Activated CD4-positive, alpha-beta T cell treated with anti-CD3 and anti-CD28 coated beads, Interleukin-10, Interleukin-2, amounts not matched to agents 100 ng/mL and 50 ng/mL, durations not matched to agents 16 hours and 8 hours (primary cell): ENCODE measurements at places on chromosomes 7 and 10.
A peak's percentile ranks its signal among the peaks of the same experiment; 100 is the strongest.

DNA sequence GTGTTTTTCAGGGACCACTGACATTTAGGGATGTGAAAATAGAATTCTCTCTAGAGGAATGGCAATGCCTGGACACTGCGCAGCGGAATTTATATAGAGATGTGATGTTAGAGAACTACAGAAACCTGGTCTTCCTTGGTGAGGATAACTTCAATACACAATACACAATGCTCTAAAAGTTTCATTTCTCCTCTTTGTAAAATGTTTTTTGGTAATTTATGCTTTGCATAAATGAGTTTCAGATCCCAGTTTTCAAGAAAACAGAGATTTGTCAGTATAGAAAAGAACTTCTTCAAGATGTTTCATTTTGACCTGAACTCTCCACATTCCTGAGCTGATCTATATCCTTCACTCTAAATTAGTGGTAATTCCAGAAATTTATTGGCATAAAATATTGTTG is 14.2 kb downstream of the ZNF92 start:
- no peak for DNase-seq

DNA sequence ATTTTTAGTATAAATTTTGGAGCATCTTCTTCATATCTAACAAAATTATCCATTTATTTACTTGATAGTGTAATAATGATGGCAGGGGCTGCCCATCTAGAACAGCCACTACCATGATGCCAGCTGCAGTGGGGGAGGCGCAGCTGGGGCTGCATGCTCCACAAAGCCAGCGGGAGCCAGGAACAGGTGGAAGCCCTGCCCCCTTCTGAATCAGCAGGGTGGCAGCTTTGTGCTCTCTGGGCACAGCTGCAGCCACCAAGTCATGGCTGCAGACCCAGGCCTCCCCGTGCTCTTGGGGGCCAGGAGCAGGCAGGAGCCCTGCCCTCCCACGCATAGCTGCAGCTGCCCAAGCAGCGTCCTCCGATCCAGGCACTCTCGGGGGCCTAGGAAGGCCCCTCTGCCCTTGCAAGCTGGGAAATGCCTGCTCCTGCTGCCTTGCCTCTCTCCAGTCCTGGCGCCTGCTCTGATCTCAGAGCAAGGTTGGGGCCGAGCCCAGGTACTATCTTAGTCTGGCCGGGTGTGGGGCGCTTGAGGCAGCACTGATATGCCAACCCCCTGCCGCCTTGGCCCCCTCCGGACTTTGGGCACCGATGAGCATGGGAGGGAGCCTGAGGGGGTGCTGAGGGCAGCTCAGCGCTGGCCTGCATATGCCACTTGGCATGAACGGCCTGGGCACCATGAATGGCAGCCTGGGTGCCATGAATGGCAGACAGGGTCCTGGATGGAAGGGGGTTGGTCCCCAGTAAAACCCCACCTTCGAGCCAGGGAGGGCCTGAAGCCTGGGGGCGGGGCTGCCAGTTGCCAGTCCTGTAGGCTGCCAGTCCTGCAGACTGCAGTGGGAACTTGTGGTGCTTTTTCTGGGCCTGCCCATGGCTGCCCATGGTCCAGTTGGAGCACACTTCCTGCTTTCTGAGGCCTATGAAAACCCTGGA is 1110.8 kb upstream of the POT1 start:
- DNase-seq: no peak

DNA sequence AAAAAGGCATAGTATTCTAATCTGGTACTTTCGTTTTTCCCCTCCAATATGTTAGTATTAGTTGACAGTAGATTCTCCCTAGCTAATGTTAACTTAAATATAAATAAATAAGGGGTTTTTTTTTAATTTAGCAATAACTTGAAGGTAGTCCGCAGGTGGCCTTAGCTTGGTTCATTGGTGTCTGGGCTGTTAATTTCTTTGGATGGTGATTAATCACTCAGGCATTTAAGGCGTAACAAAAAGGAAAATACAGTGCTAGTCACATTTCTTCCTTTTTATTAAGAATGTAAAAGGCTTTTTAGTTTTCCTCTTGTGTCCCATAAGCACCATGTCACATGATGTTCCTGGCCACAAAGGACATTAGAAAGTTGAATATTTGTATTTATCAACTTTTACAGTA is 161.0 kb upstream of the POT1 start:
- DNase-seq: no peak

DNA sequence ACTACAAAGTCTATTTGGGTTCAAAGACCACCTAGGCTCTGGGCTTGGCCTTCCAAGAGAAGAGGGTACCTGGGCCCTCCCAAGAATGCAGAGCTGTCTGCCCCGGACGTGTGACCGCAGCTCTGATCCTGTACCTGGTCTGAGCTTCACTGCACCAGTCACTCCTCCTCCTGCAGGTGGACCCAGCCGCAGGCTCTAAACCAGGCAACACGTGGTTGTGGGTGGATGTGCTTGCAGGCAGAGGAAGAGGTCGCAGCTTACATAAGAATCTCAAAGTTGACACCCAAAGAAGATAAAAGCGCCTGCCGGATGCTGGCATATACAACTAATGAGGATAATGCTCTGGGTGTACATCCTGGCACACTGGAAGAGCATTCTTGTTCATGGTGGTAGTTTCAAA is 9.4 kb upstream of the PFKP start:
- no peak for DNase-seq

DNA sequence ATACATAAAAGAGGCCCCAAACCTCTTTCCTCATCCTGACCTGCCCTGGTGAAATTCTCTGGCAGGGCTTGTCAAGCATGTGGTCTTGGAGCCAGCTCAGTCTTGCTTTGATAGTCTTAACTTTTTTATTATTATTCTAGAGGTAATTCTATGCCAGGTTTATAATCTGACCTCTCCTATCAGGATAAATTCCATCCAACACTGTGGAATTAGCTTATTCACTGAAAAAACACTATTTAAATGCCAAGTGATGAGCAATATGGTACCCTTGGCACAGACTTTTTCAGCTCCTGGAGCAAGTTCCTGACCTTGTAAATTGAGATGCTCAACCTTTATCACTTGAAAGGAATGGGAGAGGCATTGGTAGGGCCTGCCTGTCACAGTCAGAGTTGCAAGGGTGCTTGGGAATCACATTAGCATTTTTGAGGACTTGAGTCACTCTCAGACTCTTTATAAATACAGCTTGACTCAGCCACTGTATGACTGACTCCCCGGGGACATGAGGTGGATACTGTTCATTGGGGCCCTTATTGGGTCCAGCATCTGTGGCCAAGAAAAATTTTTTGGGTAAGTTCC is at the start of gene CPA4:
Gene CPA4, plus strand, starts transcription at position 480 of the 576 bp plus-strand sequence. Its CDS starts 20 bp downstream, at position 500.
- DNase-seq: no peak

DNA sequence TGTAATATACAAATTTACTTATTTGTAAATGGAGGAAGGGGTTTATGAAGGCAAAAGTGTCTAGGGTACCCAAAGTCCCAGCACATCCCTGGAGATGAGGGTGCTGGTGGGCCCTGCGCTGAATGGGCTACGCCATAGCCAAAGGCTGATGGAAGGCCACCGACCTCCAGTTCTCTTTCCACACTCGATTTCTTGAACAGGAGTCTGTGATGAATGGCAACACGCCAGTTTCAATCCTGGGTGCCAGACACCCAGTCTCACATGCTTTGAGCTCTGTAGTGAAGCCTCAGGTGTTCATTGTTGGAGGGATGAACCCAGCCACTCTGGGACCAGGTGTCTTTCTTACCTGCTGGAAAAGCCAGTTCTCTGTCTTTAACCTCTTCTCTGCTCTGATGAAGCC is 752 bp downstream of the LRMDA start:
- DNase-seq: no peak

GRCh38 chr7:46603780-46604179 is 682.7 kb upstream of the IGFBP3 start:
- DNase-seq: no peak

GRCh38 chr7:74417419-74417971 is 36.2 kb upstream of the GTF2IRD1 start:
- DNase-seq: peak; percentile 62

GRCh38 chr7:128940494-128941322 is 3.0 kb downstream of the IRF5 start:
- peak; percentile 54 for DNase-seq

GRCh38 chr7:42661312-42661711 is 250.6 kb downstream of the C7orf25 start:
- no peak for DNase-seq

- no peak for DNase-seq
Observed at GRCh38 chr10:103427866-103428265, 24.3 kb downstream of the CALHM2 start.

DNA sequence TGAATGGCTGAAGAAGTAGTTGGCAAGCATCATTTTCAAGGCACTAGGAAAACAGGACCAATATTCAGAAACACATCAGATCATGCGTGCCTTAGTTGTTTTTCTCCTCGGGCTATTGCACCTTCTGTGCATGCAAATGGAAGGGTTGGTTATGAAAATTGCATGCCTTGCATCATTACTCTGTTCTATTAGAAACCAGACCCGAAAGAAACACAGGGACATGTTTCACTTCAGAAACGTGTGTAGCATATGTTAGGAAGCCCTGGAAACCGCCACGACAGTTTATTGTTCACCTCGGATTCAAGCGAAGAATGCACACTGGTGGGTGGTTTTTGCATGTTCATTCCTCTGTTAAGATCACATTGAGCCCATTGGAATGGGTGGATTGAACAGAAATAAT is 214.7 kb downstream of the FRMD4A start:
- DNase-seq: no peak

DNA sequence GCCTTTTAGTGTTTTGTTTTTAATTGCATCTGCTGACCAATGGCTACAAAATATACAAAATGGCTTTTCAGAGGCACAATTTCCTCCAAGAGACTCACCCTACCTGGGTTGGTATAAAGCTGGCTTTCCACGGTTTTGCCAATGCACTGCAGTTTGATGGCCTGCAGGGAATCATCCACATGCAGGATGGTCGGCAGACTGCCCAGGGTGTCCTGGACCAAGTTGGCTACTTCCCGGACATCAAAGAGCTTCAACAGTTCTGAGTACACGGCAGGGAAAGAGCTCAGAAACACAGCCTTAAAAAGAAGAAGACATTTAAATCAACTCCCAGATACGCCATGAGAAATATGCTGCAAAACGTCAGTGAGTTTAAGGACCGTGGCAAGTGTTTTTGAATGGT is 301.0 kb upstream of the IMMP2L start:
- DNase-seq: no peak

DNA sequence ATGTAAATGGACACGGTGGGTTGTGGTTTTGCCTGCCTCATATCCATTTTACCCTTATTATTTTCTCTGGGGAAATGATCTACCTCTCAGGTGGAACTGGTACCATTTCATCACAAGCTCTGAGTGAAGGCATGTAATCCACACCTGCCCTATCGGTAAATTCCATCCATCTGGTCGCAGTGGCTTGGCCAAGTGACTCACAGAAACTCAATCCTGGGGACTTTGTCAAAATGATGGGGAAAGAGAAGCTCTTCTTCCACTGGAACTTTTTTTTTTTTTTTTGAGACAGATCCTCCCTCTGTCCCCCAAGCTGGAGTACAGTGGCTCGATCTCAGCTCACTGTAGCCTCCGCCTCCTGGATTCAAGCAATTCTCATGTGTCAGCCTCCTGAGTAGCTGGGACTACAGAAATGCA is 48.2 kb upstream of the ANKRD1 start:
- no peak for DNase-seq

DNA sequence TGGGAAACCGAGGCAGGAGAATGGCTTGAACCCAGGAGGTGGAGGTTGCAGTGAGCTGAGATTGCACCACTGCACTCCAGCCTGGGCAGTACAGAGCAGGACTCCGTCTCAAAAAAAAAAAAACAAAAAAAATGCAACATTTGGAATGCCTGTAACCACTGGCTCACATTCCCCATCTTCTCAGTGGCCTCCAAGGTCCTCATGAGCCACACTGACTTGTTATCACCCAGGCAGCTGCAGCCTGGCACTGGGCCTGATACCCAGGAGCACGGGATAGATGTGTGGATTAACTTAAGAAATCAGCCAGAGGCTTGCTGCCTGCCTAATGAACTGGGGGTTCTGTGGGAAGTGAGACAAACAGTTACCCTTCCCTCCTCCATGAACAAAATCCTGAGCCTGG is 23.0 kb downstream of the JCAD start:
- DNase-seq: no peak

DNA sequence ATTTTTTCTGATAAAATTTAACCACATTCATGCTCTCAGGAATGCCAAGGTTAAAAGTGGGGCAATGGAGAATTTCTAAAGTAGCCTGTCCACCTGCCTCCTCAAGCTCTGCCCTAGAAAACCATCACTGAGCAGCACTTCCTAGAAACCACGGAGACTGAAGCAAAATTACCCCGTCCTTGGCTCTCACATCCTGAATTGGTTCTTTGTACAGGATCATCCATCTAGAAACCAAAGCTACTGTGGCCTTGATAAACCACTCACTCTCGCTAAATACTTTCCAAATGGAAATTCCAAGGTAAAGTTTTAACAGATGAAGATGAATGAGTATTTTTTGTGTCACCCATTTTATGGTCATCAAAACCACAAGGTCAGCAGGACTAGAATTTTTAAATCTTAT is 96.6 kb downstream of the AVL9 start:
- DNase-seq: no peak

GRCh38 chr10:31808258-31809218 is 120.1 kb downstream of the ARHGAP12 start:
- peak; percentile 63 for DNase-seq

- DNase-seq: no peak
Observed at GRCh38 chr7:93821463-93821862, 69.1 kb downstream of the TFPI2 start.

- no peak for DNase-seq
Observed at GRCh38 chr7:11251436-11251835, 277.8 kb downstream of the PHF14 start.

- peak; percentile 53 for DNase-seq
Observed at GRCh38 chr10:102410429-102411073, 8.0 kb downstream of the PSD start.
